Stimulated activated CD4-positive, alpha-beta T cell treated with anti-CD3 and anti-CD28 coated beads, Interleukin-1b, Interleukin-23, amount 100 ng/mL, for 4 hours (primary cell): ENCODE measurements at places on chromosomes 2 and 18.

DNA sequence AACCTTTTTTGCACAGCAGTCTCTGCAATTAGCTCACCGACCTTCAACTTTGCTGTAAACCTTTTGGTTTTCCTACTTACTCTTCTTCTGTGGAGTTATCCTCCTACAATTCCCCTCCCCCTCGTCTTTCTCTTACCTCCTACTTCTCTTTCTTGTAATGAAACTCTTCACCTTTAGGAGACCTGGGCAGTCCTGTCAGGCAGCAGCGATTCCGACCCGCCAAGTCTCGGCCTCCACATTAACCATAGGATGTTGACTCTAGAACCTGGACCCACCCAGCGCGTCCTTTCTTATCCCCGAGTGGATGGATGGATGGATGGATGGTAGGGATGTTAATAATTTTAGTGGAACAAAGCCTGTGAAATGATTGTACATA, 8.3 kb downstream of the TBR1 start:
- DNase-seq, result no peak

GRCh38 chr18:53093636-53094035, 753.6 kb downstream of the DCC start:
- DNase-seq, result no peak

DNA sequence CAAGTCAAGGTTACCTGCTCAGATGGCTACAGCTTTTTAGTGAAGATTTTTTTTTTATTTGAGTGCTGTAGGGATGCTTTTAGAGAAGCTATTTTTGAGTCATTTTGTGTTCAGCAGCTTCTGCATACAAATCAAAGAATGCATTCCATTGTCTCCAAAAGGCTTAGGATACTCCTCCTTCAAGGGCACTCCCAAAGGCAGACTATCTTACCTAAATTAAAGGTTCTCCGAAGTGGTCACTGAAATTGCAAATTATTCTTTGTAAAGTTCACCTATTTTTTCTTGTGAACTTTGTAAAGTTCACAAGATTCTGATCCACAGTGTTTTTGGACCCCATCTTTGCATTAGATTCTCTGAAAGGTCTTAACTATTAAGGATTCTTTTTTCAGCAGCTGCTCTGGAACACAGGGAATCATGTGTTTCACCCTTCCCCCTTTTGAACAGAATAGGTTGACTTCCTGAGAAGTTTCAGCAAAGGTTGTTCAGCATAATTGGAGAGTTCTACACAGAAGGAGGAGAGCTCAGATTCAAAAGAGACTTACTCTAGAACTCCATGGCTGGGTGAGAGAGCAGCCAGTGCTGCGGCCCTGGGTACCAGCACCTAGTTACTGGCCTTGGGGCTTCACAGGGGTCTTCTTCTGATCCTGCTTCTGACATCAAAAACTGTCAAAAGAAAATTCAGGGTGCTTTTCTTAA, 14.5 kb downstream of the CLIP4 start:
- no peak for DNase-seq

- no peak for DNase-seq
These were observed 14.5 kb upstream of the LPIN2 start for GRCh38 chr18:3027370-3027891.

- no peak for DNase-seq
These were observed 419.5 kb downstream of the NUP35 start for GRCh38 chr2:183543731-183544130.

- no peak for DNase-seq
These were observed 85.6 kb upstream of the XPO1 start for GRCh38 chr2:61623747-61624146.

GRCh38 chr2:217283460-217283859, 423.6 kb upstream of the TNP1 start:
- no peak for DNase-seq

DNA sequence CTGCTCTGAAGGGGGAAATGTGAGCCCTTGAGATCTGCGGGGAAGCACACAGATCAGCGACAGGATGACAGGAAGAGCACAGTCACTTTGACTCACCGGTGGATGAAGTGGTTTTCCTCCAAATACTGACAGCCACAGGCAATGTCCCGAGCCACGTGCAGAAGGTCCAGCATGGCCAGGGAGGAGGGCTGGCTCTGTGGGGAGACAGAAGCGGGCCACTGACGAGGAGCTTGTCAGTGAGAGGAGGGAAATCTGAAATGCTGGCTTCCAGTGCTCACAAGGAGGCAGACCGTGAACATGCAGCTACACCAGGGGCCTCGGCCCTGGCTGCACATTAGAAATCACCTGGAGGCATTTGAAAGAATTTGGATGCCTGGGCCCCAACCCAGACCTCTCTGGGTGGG, 98.7 kb downstream of the CLIP4 start:
- no peak for DNase-seq

DNA sequence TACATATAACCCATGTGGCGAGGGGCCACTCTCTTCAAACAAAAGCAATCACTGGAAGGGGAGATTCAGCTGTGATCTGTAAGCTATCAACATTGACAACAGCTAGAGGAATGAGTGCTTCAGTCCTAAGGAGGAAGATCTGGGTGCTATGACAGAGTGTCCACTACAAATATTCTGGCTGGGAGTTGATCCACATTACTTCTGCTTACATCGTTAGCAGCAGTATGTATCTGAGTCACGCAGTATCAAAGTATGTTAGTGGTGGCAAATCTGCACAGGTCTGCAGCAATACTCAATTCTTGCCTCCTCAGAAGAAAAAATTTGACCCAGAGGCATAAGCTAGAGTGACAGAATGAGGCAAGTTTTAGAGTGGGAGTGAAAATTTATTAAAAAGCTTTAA, 267.0 kb downstream of the PTH2R start:
- no peak for DNase-seq

DNA sequence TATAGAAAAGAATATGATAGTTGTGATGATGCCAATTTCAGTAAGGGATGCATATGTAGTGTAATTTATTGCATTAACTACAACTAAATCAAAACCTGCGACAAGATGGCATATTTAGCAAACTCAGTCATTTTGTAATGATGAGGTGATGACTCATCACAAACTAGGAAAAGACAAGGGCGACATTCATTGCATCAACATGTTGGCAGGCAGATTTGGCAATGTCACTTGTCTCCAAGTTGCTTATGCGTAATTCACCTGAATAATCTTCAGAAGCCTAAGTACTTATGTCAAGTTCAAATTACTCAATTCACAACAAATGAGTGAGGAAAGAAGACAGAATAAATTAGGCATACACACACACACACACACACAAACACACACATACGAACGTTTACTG, 273.2 kb upstream of the RGPD4 start:
- no peak for DNase-seq

GRCh38 chr2:201779901-201780673, 646 bp downstream of the ALS2 start:
- no peak for DNase-seq

DNA sequence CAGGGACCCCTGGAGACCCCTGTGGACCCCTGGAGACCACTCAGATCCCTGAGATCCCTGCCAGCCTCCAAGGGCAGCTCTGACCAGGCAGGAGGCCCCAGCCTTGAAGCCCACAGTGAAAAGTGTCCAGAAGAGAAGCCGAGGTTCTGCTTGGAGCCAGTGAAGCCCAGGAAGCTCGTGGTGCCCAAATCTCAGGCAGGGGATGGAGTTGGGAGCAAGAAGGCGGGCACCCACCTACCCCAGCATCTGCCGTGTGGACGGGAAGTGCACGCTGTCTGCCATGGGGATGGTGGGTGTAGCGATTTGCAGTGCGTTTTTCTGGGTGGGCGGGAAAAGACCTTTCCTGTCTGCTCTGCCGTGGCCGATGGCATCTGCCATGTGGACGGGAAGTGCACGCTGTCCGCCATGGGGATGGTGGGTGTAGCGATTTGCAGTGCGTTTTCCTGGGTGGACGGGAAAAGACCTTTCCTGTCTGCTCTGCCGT, 120.6 kb upstream of the CTDP1 start:
- DNase-seq, result no peak

- no peak for DNase-seq
These were observed 245.5 kb upstream of the PARD3B start for GRCh38 chr2:204299766-204300165.

DNA sequence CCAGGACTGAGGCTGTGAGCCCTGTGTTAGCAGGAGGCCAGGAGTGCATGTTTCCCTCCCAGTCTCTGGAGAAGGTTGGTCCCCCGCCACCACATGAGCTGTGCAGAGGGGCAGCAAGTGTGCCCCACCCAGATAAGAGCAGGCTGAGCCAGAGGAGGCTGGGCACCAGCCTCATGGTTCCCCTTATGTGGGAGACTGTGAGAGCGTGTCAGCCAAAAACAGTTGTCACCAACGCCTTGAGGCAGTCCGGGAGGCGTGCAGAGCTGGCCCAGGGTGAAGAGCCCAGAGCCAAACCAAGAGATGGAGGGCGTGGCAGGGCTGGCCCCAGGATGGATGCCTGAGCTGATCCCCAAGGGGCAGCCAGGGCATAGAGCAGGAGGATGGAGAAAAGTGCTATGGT, 128.7 kb upstream of the GLI2 start:
- no peak for DNase-seq

DNA sequence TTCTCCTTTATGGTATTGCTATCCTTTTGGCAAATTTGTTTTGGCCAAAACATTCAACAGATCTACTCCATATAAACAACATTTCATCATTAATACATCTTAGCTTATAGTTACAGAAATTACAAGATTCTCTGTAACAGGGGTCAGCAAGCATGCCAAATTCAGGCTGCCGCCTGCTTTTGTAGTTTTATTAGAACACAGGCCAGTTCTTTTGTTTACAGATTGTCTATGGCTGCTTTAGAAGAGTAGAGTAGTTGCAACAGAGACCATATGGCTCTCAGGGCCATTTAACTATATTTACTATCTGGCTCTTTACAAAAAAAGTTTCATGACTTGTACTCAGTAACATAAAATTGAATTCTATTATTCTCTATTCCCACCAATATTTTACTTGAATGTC, 53.9 kb downstream of the LNPK start:
- no peak for DNase-seq

GRCh38 chr2:120344214-120344975, 1.5 kb upstream of the INHBB start:
- no peak for DNase-seq

GRCh38 chr2:156405586-156405985, 30.6 kb upstream of the GPD2 start:
- DNase-seq, result no peak

- DNase-seq, result no peak
These were observed 67.8 kb downstream of the COA5 start for GRCh38 chr2:98540536-98540935.

GRCh38 chr2:9300829-9301453, 94.3 kb downstream of the ASAP2 start:
- no peak for DNase-seq

DNA sequence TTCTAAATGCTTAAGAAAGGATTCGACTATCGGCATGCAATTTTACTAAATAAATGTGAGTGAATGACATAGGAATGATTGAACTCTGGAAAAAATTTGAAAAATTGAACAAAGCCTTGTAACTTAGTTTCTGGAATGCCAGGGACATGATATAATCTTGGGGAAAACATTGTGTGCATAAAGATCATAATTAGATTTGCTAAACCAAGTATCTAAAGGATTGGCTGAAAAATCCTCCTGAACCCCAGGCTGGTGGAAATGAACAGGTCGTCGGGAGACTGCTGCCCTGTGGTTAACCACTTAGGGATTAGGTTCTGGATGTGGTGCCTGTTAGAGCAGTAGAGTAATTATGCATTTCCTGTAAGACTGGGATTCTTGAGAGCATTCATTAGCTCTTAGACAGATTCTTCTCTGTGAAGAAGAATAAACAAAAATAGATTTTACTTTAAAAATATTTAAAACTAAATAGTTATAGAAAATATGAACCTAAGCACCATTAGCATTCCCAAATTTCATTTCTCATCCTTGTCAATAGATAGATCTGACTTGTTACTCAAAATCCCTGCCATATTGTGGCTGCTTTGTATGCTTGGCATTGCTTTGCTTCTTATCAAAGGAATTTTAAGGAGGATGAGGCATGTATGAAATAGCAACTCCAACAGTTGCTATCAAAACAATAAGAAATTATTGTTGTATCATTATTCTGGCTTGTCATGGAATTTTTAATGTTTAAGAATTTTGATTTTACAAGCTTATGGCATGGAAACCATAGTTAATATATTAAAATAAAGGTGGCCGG, 55.9 kb downstream of the LYPD6B start:
- DNase-seq, result no peak

DNA sequence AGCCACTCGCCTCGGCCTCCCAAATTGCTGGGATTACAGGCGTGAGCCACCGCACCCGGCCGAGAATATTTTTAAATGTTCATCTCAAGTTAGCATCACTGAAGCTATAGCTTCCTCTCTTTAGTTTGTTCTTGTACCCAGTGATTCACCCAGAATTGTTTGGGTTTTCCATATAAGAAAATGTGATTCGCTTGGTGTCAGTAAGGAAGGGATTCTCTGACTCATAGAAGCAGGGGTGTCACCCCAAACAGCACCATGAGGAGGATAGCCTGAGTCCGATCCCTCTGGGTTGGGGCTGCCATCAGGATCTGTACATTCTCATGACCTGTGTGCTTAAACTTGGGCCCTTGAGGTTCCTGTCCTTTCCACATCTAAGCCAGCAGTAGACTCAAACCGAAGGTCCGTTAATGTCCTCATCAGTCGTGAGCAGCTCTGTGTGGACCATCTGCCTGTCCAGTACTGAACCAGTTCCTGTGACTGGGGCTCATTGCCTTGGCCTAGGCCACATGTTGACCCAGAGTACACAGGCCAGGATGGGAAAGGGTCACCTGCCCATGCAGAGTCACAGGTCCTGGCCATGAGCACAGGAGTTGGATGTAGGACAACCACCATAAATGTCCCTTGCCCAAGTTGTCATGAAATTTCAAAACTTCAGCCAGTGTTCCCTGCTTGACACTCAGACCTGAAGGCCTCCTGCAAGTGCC, 311.9 kb downstream of the GBX2 start:
- DNase-seq, result no peak

GRCh38 chr2:71173096-71173495, 42.7 kb downstream of the MPHOSPH10 start:
- no peak for DNase-seq

DNA sequence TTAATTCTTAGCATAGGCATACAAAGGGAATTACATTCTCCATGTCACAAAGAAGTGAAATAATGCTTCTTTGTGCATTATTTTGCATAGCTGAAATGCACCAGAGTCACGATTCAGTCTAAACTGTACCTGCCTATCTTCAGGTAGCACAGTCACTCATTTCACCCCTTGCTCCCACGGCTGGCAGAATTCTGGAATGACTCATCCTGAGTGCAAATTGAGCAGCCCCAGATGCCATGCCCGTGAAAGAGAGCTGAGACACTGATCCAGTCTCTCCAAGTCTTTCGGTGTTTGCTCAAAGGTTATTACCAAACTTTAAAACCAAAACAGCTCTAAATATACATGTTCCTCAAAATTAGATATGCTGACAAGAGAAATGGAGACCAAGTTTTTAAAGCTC, 168.3 kb upstream of the POU3F3 start:
- no peak for DNase-seq

DNA sequence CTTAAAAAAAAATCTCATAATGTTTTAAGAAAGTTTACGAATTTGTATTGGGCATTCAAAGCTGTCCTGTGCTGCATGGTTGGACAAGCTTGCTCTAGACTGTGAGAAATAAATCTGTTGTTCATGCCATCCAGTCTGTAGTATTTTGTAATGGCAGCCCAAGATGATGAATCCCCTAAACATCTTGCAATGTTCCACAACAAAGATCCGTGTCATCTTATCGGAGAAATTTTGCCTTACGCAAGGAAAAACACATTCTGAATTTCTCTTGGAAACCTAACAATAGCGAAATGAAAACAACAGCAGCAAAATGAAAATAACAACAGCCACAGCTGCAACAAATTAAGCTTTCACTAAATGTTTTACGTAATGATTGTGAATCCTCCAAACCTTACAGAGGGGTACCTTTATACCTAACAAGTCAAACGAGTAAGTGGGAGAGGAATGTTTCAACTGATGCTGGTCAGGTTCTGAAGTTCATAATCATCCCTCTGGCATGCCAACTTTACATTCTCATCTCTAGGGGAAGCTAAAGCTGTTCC, 76.1 kb upstream of the RNU4ATAC start:
- no peak for DNase-seq
